ENCODE measurements at places on chromosomes 7 and 10. TPM values are rescaled to one million over a fixed set of nuclear protein-coding genes. Genes with fewer than 3 reads are reported as not detected.

GRCh38 chr7:14786314-14786895 is 116.1 kb downstream of the DGKB start:
- no peak for DNase-seq
- no peaks in the 10 kb centered on the region for H3K36me3 ChIP-seq
- no peaks in the 10 kb centered on the region for H3K27me3 ChIP-seq
- H3K4me1 ChIP-seq = no peaks in the 10 kb centered on the region
- H3K4me3 ChIP-seq = no peak overlapping the region

The BLNK gene
- total RNA-seq = not detected

- no peaks in the 10 kb centered on the region for H3K27me3 ChIP-seq
- H3K4me3 ChIP-seq = no peak overlapping the region
- no peak overlapping the region for H3K27ac ChIP-seq
- H3K4me1 ChIP-seq = peaks cover 11% of the 10 kb centered on the region
- no peaks in the 10 kb centered on the region for H3K36me3 ChIP-seq
Measured at GRCh38 chr7:143285806-143286521, 1.2 kb downstream of the TMEM139 start.

- no peak for DNase-seq
- no peak overlapping the region for H3K4me3 ChIP-seq
- no peaks in the 10 kb centered on the region for H3K27me3 ChIP-seq
- H3K27ac ChIP-seq = no peak overlapping the region
- no peaks in the 10 kb centered on the region for H3K4me1 ChIP-seq
Measured at GRCh38 chr10:128158021-128158795, 32.0 kb upstream of the MKI67 start.

The GRB10 gene
- 53.4 TPM for total RNA-seq

- H3K27me3 ChIP-seq = no peaks in the 10 kb centered on the region
- H3K4me1 ChIP-seq = no peaks in the 10 kb centered on the region
- H3K27ac ChIP-seq = no peak overlapping the region
- DNase-seq = no peak
Measured at GRCh38 chr10:109183366-109183765, 739.9 kb downstream of the XPNPEP1 start.

The NANOS1 gene
- 5.3 TPM for total RNA-seq

- DNase-seq = no peak
- no peak overlapping the region for H3K27ac ChIP-seq
- H3K4me3 ChIP-seq = no peak overlapping the region
- no peaks in the 10 kb centered on the region for H3K36me3 ChIP-seq
- H3K27me3 ChIP-seq = no peaks in the 10 kb centered on the region
- H3K4me1 ChIP-seq = no peaks in the 10 kb centered on the region
Measured at GRCh38 chr10:83555264-83555663, 584.0 kb upstream of the GHITM start.

- no peak overlapping the region for H3K4me3 ChIP-seq
- no peak overlapping the region for H3K27ac ChIP-seq
- H3K4me1 ChIP-seq = no peaks in the 10 kb centered on the region
- no peaks in the 10 kb centered on the region for H3K36me3 ChIP-seq
- no peaks in the 10 kb centered on the region for H3K27me3 ChIP-seq
Measured at GRCh38 chr10:117677890-117678500, 135.4 kb downstream of the EMX2 start.

GRCh38 chr10:126252884-126253610 is 135.2 kb downstream of the ADAM12 start:
- no peak overlapping the region for H3K27ac ChIP-seq
- H3K36me3 ChIP-seq = no peaks in the 10 kb centered on the region
- peaks cover 1% of the 10 kb centered on the region for H3K4me1 ChIP-seq
- H3K27me3 ChIP-seq = no peaks in the 10 kb centered on the region

The GRID2IP gene
- not detected for total RNA-seq

The CLDN4 gene
- total RNA-seq = 0.21 TPM

The AOC1 gene
- total RNA-seq = 0.75 TPM

DNA sequence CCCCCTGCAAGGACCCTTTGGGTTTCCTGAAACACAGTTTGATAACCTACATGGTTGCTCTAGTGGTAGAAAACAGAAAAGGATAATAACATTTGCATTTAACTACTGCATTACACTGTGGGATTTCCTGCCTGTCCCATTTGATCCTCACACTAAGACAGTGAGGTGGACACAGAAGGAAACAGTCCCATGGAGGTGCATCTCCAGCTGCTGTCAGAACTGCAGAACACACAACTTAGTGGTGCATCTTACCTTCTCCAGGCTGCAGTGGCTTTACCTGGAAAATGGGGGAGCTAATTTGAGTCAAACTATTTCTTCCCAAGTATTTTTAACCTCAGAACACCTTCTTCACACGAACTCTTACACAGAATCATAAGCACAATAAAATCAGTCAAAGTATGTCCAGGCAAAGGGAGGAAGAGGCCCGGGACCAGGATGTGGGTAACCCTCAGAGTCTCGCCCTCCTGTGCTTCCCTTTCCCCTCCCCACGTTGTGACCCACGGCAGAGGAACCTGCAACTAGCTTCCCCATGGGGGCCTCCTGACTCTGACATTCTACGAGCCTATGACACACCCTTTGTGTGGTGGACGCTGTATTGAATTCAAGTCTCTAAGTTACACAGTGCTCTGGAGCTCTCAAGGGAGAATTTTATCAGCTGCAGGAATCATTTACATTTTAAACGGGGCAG is 33.7 kb downstream of the SCRN1 start:
- no peaks in the 10 kb centered on the region for H3K4me1 ChIP-seq
- no peaks in the 10 kb centered on the region for H3K27me3 ChIP-seq
- no peak for DNase-seq
- H3K4me3 ChIP-seq = no peak overlapping the region

GRCh38 chr7:155227788-155228458 is 69.8 kb upstream of the INSIG1 start:
- no peak overlapping the region for H3K4me3 ChIP-seq
- DNase-seq = no peak
- no peaks in the 10 kb centered on the region for H3K36me3 ChIP-seq

GRCh38 chr10:113965077-113965476 is 78.6 kb upstream of the ADRB1 start:
- H3K27me3 ChIP-seq = no peaks in the 10 kb centered on the region
- no peak for DNase-seq
- no peak overlapping the region for H3K27ac ChIP-seq

DNA sequence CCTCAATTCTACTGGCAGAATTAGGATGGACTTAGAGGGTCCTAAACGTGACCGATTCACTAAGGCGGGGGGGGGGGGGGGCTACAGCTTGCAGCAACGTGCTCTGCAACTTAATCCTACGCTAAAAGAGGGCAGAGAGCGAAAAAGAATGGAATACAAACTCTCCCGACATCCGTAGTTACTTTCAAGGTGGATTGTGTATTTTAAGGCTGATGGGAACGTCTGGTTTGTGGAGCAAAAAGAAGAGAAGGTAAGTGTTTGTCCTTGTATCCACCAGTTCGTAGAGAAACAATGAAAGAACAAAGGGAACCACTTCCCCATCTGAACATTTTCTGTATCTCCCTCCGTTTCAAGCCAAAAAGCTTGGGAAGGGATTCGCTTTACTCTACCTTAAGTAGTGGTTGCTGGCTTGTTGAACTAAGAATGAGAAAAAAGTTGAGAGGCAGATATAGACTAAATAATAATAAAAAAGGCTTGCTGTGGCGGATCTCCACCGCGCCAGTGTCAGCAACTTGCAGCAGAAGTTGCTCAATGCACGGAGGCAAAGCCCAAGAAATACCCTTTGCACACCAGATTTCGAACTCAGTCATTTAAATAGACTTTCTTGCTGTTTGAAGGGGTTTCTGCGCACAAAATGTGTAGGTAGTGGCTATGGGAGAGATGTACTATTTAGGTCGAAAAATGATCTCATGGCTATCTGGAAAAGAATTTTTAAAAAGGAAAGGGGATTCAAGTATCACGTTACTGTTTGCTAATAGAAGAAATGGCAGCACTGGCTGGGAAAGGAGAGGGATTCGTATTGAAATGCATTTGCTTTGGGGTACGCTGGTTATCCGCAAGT is 736 bp downstream of the SKIDA1 start:
- no peaks in the 10 kb centered on the region for H3K4me1 ChIP-seq
- no peak for DNase-seq
- H3K27me3 ChIP-seq = no peaks in the 10 kb centered on the region

The TMEM229A gene
- total RNA-seq = not detected

DNA sequence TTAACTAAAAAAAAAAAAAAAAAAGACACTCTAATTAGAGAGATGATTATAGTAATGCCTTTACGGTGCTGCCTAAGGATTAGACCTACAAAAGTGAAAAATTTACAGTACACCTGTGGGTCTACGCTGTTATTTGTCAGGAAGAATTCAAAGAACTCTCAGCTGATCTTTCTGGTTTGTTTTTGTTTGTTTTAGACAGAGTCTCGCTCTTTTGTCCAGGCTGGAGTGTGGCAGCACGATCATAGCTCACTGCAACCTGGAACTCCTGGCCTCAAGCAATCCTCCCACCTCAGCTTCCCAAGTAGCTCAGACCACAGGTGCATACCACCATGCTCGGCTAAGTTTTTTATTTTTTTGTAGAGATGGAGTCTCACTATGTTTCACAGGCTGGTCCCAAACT is 28.3 kb upstream of the FOXK1 start:
- no peak overlapping the region for H3K4me3 ChIP-seq
- no peaks in the 10 kb centered on the region for H3K27me3 ChIP-seq
- H3K4me1 ChIP-seq = peaks cover 9% of the 10 kb centered on the region

DNA sequence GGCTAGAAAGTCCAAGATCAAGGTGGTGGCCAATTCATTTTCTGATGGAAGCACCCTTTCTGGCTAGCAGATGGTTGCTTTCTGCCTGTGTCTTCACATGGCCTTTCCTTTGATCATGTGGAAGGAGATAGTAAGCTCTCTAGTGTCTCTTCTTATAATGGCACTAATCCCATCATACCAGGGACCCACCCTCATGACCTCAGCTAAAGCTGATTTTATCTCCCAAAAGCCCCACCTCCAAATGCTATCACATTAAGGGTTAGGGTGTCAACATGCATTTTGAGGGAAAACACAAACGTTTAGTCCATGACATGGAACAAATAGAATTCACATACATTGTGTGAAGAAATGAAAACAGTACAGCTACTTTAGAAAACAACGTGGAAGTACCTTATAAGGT is 100.0 kb downstream of the VPS50 start:
- DNase-seq = no peak
- no peak overlapping the region for H3K4me3 ChIP-seq
- H3K36me3 ChIP-seq = peaks cover 4% of the 10 kb centered on the region
- no peaks in the 10 kb centered on the region for H3K4me1 ChIP-seq
- no peaks in the 10 kb centered on the region for H3K27me3 ChIP-seq

The LIPA gene
- total RNA-seq = 57.9 TPM

GRCh38 chr7:27186668-27187474 is 1.8 kb upstream of the HOXA11 start:
- no peak overlapping the region for H3K4me3 ChIP-seq
- H3K4me1 ChIP-seq = peaks cover 19% of the 10 kb centered on the region
- DNase-seq = no peak
- H3K36me3 ChIP-seq = no peaks in the 10 kb centered on the region
- no peak overlapping the region for H3K27ac ChIP-seq

The NPY4R gene
- total RNA-seq = not detected

The SORCS3 gene
- not detected for total RNA-seq

The PRSS2 gene
- total RNA-seq = not detected

GRCh38 chr10:79404690-79405131 is 40.7 kb downstream of the ZCCHC24 start:
- no peak overlapping the region for H3K27ac ChIP-seq
- DNase-seq = no peak

GRCh38 chr7:100271716-100272537 is 35.6 kb upstream of the SPDYE3 start:
- peak overlapping the region; percentile 92 for H3K4me3 ChIP-seq
- no peaks in the 10 kb centered on the region for H3K36me3 ChIP-seq
- H3K4me1 ChIP-seq = peaks cover 3% of the 10 kb centered on the region
- DNase-seq = peak; percentile 99
- H3K27me3 ChIP-seq = no peaks in the 10 kb centered on the region

- no peak overlapping the region for H3K27ac ChIP-seq
- H3K36me3 ChIP-seq = no peaks in the 10 kb centered on the region
- no peaks in the 10 kb centered on the region for H3K27me3 ChIP-seq
- DNase-seq = no peak
Measured at GRCh38 chr10:89633484-89633883, 11.6 kb downstream of the PANK1 start.

The NAT16 gene
- not detected for total RNA-seq

DNA sequence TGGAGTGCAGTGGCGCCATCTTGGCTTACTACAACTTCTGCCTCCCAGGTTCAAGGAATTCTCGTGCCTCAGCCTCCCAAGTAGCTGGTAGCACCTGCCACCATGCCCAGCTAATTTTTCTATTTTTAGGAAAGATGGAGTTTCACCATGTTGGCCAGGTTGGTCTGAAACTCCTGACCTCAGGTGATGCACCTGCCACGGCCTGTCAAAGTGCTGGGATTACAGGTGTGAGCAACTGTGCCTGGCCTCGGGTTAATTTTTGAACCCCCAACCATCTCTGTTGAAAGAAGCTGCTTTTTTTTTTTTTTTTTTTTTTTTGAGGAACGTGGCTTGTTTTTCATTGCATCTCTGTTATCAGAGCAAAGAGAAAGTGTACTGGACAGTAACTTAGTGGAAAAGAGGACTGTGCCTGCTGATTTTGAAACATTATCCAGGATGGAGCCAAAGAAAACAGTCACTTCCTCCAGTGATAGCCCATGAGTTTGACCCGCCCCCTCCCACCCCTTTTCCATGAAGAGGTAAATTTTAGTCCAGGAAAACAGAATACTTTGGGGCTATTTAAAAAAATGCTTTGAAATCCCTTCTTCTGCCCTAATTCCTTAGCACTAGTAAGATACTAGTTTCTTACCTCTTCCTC is 38.3 kb downstream of the WBP1L start:
- peak overlapping the region; percentile 35 for H3K4me3 ChIP-seq
- H3K36me3 ChIP-seq = no peaks in the 10 kb centered on the region
- peak overlapping the region; percentile 94 for H3K27ac ChIP-seq
- no peak for DNase-seq
- no peaks in the 10 kb centered on the region for H3K27me3 ChIP-seq
- H3K4me1 ChIP-seq = peaks cover 93% of the 10 kb centered on the region

The DNAJB12 gene
- 46.1 TPM for total RNA-seq

DNA sequence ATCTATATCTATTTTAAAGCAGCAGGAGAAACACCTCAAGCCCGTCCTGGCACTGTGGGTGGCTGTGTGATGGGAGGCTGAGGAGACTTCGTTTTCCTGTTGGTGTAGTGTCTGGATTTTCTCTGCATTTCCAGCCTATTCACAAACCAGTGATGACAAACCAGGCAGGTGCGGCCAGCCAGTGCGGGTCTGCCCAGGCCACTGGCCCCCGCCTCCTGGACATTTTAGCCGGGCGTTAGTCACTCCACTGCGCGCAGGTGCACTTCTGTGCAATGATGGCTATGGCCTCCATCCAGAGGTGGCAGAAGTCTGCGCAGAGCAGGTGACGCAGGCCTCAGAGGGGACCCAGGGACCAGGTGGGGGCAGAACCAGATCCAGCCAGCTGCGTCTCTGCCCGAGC is 64.9 kb upstream of the PITRM1 start:
- H3K27ac ChIP-seq = no peak overlapping the region
- no peak for DNase-seq
- H3K36me3 ChIP-seq = no peaks in the 10 kb centered on the region
- H3K4me3 ChIP-seq = no peak overlapping the region

- H3K27ac ChIP-seq = peak overlapping the region; percentile 82
- H3K27me3 ChIP-seq = no peaks in the 10 kb centered on the region
- peak overlapping the region; percentile 33 for H3K4me3 ChIP-seq
- H3K36me3 ChIP-seq = no peaks in the 10 kb centered on the region
Measured at GRCh38 chr7:133053321-133053891, 28.5 kb downstream of the CHCHD3 start.

The POP7 gene
- 44.0 TPM for total RNA-seq

Data from ascending aorta (tissue), 2 donors.